ENCODE measurements at places on chromosomes 7 and 10. TPM values are rescaled to one million over a fixed set of nuclear protein-coding genes. Genes with fewer than 3 reads are reported as not detected.

Gene ZNF107
- 7.7 TPM for total RNA-seq

GRCh38 chr10:48638739-48639527 is 34.1 kb upstream of the ARHGAP22 start:
- no peak for DNase-seq

DNA sequence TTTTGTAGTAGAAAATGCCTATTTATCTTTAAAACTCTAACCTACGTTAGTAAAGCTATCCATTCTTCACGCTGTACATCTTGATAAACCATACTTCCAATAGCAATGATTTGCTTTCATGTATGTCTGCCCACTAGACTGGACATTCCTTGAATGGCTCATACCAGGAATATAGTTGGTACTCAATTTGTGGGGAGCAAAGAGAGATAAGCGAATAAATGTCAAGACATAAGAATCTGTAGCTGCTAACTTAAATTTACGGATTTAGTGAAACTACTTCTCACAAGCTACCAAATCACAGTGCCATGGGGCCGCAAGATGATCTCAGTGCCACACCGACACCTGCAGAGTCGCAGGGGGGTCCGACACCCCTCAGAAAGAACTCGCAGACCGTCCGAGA is 763 bp upstream of the RALA start:
- DNase-seq: no peak

DNA sequence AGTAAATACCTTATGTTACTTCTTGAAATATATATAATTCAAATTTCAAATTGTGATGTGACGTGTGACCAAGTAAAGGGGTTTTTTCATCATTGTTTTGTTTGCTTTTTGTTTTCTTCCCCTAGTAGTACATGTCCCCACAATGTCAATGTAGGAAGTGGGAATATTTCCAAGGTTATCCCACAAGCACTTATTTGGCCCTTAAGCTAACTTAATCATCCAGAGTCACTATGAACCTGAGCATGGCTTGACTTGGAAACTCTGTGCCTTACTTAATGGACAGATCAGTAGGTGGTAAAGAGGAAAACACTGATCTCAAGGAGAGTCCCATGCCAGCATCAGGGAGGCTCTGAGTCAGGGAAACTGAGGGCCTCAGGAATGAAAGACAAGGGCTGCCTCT is 569.3 kb upstream of the IGFBP3 start:
- DNase-seq: no peak

GRCh38 chr7:31099451-31100444 is 47.6 kb downstream of the ADCYAP1R1 start:
- peak; percentile 31 for DNase-seq

DNA sequence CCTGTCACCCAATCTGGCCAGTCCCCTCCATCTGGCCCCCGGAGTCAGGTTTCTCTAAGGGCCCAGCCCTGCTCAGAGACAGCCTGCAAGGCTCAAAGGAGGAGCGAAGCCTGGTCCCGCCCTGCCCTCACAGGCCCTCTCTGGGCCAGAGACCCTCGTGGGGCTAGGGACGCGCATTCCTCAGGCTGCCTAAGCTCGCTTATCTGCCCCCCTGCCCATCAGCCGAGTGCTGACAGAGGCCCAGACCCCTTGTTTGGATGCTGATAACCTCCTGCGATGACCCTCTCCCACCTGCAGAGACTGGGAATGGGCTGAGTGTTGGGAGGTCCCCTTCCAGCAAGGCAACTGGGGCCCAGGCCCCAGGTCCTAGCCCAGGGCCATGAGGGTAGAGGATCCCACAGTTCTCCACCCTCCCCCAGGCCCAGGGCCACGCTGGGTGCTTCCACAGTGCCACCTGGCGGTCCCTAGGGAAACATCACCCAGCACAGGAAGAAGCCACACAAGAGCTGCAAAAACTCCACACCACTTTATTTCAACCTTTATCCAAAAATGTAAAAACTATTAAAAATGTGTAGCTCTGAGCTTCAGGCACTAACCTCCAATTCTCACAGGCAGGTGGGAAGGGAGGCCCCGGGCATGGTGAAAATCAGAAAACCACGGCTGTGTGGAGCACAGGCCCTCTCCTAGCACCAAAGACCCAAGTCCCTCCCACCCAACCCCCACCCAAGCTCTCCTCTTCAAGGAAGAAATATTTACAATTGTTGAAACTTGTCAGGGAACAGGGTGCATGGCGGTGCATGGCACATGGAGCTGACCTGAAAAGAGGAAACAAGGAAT is 2.2 kb downstream of the NPM3 start:
- no peak for DNase-seq

DNA sequence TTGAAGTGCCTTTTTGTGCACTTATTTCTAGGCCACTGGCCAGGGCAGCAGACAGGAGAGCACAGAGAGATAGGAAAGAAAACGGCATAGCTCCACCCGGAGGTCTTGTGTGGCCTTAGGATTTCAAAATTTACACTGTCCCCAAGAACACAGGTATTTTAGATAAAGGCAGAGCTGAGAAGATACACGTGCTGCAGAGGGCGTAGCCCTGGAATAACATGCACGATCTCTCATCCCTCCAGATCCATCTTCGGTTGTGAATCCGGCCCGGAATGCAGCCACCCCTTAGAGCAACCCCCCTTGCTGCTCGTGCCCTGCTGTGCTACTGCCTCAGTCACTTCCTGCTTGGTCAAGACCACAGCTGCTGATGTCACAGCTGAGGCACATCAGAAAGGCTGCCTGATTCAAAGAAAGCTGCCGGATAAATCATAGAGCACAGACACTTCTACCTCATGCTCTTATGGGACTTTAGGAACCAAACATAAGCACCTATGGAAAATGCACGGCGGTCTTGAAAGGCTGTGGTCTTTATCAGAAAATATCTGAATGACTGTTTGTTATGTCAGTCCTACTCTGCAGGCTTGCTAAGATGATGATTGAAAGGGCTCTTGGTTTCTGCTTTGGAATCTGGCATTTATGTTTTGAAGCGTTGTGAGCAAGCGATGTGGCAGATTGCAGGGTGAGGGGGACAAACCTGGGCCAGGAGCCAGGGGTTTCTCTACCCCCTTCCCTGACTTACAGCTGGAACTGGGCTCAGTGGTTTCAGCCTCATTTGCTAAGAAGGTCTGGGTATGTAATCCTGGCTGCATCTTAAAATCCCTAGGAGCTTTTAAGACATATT is 152.0 kb downstream of the SVIL start:
- DNase-seq: no peak

GRCh38 chr10:65571011-65571570 is 1354.7 kb upstream of the LRRTM3 start:
- no peak for DNase-seq

GRCh38 chr7:45082031-45082830 is 6.5 kb downstream of the NACAD start:
- peak; percentile 56 for DNase-seq

- no peak for DNase-seq
Measured at GRCh38 chr10:7185367-7185690, 225.5 kb downstream of the SFMBT2 start.

Gene NEBL
- 37.2 TPM for total RNA-seq

Gene FAM13C
- total RNA-seq: 25.0 TPM

Gene LRRC18
- total RNA-seq: not detected

DNA sequence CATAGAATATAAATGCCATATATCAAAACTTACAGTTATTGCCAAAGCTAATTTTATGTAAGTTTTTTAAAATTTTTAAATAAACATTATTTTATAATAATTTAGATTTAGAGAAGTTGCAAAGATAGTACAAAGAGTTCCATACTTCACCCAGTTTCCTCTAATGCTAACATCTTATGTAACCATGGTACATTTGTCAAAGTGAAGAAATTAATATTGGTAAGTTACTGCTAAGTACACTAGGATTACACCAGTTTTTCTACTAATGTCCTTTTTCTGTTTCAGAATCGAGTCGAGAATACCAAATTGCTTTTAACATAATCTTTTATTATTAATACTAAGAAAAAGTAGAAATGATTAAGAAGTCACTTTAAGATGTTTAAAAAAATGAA is 29.2 kb downstream of the CSGALNACT2 start:
- DNase-seq: no peak

GRCh38 chr10:378930-379704 is 243.9 kb downstream of the ZMYND11 start:
- no peak for DNase-seq

DNA sequence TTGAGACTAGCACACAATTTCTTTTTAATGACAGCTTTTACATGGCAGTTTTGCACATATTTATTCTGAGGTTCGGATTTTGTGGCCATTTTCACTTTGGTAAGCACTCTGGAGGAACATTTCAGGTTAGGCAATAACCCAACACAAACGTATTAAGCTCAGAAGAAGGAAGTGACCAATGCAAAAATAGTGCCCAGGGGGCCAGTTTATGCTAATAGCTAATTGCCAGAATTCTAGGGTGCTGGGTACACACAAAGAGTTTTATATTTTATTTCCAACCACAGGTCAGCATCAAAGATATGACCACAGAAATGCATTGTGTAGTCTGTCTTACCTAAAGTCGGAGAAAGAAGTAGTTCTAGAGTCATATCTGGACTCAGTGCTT is 8.4 kb upstream of the AGR2 start:
- DNase-seq: no peak

Gene EBLN1
- total RNA-seq: not detected

DNA sequence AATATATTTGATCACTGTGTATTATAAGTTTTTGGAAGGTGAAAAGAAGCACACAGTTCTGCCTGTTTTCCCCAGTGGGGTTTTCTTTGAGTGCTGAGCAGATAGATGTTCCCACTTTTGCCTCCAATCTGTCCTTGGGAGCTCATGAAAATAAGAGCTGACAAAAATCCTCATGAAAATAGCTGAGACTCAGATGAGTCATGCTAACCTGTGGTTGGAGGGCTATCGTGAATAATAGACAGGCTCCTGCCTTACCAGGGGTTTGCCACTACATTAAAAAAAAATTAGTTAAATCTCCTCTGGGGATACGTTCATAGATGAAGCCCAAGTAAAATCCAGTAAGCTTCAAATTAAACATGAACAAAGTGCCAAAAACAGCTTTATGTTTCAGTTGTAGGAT is 10.9 kb upstream of the AOAH start:
- no peak for DNase-seq

DNA sequence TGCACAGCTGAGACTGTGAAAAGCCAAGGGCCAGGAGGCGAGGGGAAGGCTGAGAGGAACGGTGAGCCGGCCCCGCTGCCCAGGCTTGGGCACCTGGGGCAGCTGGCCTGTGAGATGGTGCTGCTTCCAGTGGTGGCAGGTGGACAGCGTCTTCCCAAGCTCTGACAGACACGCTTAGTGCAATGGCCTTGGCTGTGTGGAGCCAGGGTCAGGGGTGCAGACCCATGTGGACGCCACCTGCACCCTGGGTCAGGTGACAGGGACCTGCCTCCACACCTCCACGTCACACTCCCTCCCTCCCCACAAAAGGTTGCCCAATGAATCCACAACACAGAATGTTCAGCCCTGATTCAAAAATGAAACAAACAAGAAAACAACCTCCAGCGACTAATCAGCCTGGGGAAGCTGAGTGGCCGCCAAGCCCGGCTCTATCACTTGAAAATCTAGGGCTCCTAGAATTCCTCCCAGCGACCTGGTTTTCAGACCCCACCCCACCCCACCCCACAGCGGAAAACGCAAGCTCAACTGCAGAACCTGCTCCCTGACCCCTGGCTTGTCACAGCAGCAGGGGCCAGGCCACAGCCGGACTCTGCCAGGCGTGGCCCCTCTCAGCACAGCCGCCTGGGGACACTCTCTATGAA is 54.3 kb downstream of the PRKAG2 start:
- DNase-seq: no peak

DNA sequence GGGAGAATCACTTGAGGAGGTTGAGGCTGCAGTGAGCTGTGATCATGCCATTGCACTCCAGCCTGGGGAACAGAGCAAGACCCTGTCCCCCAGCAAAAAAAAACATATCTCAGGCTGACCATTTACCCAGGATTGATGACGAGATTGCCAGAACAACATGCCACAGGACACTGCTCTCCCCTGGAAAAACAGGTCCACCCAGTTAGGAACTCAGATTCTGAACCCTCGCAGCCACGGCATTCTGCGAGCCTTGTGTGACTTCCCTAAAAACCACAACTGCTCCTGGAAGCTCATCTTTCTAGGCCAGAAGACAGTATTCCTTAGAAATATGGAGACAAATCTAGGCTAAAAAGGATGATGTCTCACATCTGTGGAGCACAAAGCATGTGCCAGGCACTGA is 42.1 kb upstream of the SH2B2 start:
- no peak for DNase-seq

DNA sequence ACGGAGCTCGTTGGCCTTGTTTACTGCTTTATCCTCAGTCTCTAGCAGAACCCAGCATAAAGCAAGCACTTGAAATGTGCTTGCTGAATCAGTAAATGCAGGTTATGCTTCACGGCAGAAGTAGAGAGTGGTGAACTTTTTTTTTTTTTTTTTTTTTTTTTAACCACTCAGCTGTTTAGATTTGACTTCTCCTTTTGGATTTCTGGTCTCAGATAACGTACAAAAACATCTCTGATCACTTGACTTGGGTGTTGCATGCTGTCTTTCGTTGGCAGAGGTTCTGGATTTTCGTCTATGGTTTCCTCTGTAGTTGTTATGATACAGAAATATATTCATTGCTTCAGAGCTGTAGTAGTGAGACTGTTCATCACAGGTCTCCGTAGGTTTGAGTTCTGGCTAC is 242.5 kb upstream of the HABP2 start:
- DNase-seq: no peak

Gene SPDYE11
- not detected for total RNA-seq
